ENCODE measurements at places on chromosomes 5 and 9. TPM values are rescaled to one million over a fixed set of nuclear protein-coding genes. Genes with fewer than 3 reads are reported as not detected.

DNA sequence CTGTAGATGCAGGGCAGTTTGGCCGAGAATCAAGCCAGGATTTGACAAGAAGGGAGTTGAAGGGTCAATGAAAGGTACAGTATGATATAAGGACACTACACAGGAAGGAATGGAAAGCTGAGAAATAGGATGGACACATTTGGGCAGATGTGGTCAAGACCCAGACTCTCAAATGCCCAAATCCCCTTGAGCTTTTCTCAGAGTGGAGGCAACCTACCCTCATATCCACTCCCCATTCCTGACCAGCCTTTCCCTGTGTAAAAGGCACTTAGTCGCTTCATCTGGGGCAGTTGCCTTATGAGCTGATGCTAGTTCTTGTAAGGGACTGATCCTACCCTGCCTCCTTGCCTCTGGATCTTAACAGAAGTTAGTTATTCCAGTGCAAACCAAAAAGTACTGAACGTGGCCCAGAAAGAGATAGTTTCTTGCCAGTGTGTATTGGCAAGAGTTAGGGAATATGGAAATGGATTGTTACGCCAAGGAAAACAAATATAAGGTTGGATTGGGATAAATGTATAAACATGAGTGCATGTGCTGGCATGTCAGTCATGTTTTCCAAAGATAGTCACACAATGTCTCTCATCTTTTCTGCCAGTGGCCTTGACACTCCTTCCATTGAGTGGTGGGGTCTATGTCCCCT, 4.1 kb upstream of the MCCC2 start:
- no peak for DNase-seq

- DNase-seq, result no peak
Observed at GRCh38 chr9:137140151-137141012, 1.4 kb downstream of the GRIN1 start.

GRCh38 chr5:125834438-125835115, 588.6 kb upstream of the GRAMD2B start:
- DNase-seq, result no peak

DNA sequence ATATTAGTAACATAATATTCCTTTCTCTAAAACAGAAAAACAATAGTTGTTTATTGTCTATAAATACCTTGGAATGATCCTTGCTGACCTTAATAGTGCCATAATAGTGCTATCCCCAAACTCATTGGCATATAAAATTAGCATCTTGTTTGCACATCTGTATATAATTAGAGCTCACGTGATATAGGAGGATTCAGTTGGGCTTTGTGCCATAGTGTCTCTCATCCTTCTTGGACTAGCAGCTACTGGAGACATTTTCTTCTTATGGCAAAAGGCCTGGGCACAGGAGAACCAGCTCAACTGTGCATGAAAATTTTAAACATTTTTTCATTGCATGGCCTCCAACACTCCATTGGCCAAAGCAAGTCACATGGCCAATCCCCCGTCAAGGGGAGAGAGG, 342.5 kb downstream of the SPATA31D1 start:
- no peak for DNase-seq

GRCh38 chr5:121055586-121055985, 591.5 kb downstream of the PRR16 start:
- no peak for DNase-seq

The SPINK4 gene
- total RNA-seq, result not detected

The NUTM2G gene
- total RNA-seq, result not detected

DNA sequence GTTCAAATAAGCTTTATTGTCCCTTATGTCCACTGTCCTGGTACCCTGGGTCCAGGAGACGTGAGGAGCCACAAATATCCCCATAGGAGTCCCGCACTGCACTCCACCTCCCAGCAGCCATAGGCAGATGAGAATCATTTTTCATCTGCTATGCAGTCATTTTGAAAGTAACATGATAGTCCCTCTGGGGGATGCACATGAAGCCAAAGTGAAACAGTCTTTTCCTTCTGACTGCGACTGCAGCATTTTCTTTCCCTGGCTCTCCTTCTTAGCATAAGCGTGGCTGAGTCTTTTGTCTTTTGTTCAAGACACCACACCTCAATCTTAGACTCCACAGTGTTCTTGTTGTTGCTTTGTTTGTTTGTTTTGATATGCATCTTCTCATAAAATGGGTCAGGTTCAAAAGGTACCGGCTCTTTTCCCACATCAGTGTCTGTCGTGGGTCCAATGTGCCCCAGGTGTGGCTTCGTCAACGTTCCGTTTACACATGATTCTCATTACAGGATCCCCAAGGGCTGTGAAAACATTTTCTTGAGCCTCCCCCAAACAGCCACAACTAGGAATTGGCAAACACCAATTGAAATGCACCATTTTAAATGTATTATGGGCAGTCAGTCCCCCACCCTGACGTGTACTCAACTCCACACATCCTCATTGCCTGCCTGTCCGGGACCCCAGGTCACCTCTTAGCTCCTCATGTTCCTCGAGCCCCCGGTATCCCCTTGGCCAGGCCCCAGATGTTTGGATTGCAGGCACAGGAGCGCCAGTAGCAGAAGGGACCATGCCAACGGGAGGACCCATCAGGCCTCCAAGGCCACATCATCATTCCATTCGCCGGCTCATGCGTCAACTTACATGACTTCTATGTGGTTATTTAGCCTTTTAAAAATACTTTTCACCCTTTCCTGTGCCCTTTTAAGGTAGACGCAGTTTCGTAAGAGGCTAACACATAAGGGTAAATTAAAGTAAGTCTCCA, 237.8 kb upstream of the DAPK1 start:
- no peak for DNase-seq

DNA sequence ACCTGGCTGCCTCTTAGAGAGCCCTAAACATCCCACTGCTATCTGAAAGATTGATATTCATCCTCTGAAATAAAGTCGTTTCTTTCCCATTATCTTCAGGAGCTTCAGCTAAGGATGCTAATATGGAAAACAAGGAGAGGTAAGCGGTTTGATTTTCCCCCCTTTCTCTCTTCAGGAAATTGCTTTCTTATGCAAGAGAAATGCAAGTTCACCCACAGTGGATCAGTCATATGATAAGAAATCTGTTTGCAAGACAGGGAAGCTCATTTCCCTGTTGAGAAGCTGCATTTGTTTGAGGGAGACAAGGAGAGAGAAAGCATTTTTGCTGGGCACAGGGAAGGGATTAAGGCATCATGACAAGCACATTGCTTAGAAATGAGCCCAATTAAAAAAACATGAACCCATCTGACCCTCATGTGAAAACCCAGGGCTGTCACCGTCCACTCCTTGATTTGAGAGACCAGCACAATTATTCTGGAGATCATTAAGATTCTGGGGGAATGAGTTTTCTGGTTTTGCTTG, 53.7 kb upstream of the BOD1 start:
- DNase-seq, result no peak

GRCh38 chr5:172855597-172856292, 21.7 kb downstream of the ERGIC1 start:
- DNase-seq, result peak; percentile 80

DNA sequence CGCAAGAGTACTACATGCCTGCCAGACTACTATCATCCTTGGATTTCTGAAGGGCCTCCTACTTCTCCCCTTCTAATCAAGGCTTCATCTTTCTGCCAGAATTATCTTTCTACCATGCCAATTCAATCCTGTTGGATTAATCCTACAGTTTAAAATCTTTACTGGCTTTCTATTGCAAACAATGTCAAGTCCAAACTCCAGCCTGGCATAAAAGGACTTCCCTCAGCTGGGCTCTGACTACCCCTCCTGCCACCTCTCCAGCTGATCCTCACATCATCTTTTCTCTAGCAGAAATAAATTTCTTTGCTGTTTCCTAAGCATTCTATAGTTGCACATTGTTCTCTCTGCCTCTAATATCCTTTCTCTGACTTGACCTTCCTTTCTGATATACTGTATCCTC, 119.7 kb upstream of the RAD23B start:
- DNase-seq, result no peak

- no peak for DNase-seq
Observed at GRCh38 chr5:10160241-10160640, 89.4 kb downstream of the ATPSCKMT start.

DNA sequence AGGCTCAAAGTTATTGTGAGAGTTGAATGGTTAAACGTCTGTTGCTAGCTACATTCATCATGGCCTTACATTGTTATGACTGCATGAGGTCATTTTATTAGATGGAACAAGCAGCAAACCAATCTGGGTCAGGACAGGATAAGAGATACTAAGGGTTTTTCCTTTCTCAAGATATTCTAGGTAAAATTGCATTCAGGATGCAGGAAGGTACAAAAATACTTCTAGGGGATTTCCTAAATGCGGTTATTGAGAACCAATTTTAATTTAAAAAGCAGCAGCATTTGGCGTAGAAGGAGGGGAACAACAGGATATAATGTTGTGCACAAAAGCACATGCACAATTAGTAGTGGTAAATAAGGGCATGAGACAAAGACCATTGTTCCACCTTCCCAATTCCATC, 39.2 kb upstream of the LURAP1L start:
- no peak for DNase-seq

The SLC6A18 gene
- total RNA-seq, result not detected

Measured in aorta (tissue), 5 donors.